ENCODE measurements at places on chromosomes 6 and 20.

DNA sequence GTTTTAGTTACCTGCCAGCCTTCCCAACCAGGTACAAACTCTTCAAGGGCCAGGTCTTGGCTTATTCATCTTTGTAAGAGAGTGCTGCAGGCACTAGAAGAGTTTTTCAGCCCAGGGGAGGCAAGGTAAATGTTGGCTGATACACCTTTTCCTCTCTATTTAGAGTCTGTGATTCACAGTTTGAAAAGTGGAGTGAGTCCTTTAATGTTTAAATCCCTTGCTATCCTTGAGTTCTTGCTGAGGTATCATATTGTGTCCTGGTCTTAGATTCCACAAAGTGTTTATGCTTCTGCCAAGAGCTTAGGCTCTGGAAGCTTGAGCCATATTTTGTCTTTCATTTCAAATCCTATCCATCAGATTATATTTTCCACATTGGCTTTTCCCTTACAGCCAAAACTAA, 52.8 kb upstream of the CITED2 start:
- DNase-seq: no peak

GRCh38 chr6:129510950-129511349, 199.0 kb downstream of the ARHGAP18 start:
- no peak for DNase-seq

- DNase-seq: no peak
Observed at GRCh38 chr6:27414996-27415395, 26.4 kb downstream of the ZNF391 start.

- DNase-seq: peak; percentile 15
Observed at GRCh38 chr6:97215157-97215769, 67.8 kb downstream of the MMS22L start.

GRCh38 chr20:49318091-49318429, 40.2 kb upstream of the ZNFX1 start:
- DNase-seq: no peak

DNA sequence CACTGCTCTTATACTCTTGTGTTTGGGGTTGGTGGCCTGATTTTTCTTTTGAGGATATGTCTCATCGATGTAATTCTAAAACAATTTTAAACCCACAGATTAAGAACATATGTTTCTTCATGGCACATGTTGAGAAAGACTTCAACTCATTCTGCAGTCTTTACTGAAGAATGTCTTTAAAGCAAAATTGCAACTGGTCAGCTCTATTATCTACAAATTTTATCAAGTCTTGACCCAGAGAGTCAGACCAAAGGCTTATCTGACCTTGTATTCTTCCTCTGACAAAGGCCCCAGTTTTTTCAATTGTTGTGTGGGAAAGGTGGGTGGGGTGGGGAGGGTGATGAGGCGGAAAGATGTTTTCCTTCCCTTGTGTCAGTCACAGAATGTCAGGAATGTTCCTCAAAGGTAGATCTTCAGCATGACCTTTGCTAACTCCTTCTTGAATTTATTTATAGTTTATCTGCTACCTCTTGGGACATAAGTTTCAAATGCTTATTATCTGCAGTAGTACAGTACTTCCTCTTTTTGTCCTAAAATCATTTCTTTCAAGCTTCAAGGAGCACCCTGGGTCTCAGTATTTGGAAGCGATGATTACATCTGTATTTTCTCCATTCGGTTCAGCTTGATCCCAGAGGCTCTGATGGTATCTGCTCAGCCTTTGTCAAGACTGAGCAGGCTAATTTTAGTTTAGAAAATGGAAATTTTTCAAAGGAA, 63.2 kb upstream of the TIAM2 start:
- DNase-seq: no peak

GRCh38 chr20:22260506-22260905, 323.9 kb downstream of the FOXA2 start:
- DNase-seq: no peak

GRCh38 chr6:159108426-159108985, 60.7 kb upstream of the FNDC1 start:
- DNase-seq: no peak

GRCh38 chr6:70398783-70399728, 14.3 kb upstream of the FAM135A start:
- no peak for DNase-seq

- no peak for DNase-seq
Observed at GRCh38 chr6:149079456-149079855, 238.1 kb upstream of the TAB2 start.

DNA sequence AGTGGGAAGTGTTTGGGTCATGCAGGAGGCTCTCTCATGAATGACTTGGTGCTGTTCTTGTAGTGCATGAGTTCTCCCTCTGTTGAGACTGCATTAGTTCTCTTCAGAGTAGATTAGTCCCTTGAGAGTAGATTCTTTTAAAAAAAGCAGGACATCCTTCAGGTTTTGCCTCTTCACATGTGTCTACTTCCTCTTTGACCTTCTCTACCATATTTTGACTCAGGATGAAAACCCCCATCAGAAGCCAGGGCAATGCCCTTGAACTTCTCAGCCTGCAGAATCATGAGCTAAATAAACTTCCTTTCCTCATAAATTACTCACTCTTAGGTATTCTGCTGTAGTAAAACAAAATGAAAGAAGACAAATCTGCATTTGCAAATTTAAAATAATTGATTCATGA, 170.3 kb downstream of the CD109 start:
- peak; percentile 11 for DNase-seq

DNA sequence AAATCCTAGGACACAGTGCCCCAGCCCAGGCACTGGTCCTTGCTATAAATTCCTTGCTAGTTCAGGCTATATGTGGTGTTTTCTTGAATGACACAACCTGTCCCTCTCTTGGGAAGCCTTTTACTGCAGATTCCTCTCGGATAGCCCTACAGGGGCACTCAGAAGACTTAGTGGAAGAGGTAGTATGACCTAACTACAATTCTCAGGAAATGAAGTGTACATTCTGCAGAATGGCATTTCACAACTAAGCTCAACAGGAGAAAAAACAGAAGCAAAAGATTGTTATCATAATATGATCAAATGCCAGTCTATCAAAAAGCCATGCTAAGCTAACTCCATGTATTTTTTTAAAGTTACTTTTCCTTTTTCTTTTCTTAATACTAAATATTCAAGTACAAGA, 66.3 kb upstream of the FBXL4 start:
- no peak for DNase-seq

GRCh38 chr6:155432293-155432692, 23.3 kb downstream of the NOX3 start:
- DNase-seq: no peak

- DNase-seq: no peak
Observed at GRCh38 chr6:141922898-141923297, 209.8 kb upstream of the GJE1 start.

DNA sequence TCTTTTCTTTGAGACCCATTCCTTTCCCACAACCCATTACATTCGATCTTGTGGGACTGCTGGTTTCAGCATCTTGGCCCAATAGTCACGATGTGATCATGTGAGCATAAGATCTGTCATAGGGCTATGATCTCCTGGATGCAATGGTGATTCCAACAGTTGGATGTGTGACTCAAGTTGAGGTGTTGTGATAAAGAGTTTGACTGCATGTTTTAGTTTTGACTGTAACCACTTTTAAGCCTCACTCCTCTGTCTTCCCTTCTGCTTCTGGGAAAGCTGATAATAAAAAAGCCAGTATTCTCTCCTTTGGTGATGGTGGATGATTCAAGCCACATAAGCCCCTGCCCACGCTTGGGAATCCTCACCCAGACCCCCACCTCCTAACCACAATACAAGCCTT, 117.0 kb upstream of the ASCC3 start:
- DNase-seq: no peak

DNA sequence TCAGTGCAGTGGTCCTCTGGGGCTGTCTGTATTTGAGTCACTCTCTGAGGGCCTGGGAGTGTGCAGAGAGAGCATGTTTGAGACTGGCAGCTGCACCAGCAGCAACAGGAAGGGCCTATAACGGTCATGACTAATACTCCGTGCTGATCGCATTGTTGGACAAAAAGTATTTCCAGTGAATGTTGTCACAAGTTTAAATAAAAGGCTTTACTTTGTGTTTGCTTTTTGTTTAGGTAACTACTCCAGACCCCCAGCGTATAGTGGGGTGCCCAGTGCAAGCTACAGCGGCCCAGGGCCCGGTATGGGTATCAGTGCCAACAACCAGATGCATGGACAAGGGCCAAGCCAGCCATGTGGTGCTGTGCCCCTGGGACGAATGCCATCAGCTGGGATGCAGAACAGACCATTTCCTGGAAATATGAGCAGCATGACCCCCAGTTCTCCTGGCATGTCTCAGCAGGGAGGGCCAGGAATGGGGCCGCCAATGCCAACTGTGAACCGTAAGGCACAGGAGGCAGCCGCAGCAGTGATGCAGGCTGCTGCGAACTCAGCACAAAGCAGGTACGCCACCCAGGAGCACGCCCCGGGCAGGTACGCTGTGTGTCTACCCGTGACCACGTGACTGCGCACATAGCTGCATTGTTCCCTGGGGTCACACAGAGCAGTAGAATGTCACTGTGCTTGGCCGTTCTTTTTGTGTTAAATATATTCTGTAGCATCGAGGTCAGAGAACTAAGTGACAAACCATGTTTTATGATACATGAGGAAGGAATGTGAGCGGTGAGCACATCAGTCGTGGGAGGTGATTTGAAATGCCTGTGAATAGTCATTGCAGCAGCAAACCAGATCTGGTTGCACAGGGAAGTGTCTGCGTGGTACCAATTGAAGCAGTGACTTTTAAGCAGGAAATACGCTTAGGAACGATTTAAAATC, 174.7 kb downstream of the TMEM242 start:
- no peak for DNase-seq

- DNase-seq: no peak
Observed at GRCh38 chr6:45609141-45609638, 231.5 kb upstream of the SUPT3H start.

DNA sequence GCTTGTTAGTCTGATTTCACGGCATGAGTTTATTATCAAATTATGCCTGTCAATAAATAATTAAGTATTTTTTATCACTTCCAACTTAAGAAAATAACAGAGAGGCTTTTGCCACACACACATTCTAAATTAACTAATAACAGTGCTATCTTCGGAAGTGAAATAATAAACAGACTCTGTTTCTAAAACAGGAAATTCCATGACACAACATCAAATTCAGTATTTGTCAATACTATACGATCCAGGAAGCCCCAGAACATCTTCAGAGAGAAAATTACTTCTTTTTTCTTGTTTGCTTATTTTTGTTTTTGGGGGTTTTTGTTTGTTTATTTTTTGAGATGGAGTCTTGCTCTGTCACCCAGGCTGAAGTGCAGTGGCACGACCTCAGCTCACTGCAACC, 150.7 kb upstream of the PRDM1 start:
- DNase-seq: no peak

GRCh38 chr6:113432521-113433334, 424.4 kb upstream of the MARCKS start:
- DNase-seq: no peak

DNA sequence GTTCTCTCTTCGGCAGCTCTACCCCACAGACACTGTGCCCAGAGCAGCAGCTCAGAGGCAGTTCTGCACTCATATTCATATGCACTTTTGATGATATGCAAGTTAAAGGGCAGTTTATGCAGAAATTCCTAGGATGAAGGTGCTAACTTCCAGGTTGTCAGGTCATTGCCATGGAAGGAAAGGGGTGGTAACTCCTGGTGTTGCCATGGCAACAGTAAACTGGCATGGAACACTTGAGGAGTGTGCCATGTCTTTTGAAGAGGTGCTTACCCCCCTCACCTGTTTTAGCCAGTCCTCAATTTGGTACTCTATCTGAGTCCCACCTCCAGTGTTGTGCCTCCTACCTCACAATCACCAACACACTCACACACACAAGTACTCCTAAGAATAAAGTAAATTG, 539.4 kb upstream of the BTBD3 start:
- DNase-seq: no peak

DNA sequence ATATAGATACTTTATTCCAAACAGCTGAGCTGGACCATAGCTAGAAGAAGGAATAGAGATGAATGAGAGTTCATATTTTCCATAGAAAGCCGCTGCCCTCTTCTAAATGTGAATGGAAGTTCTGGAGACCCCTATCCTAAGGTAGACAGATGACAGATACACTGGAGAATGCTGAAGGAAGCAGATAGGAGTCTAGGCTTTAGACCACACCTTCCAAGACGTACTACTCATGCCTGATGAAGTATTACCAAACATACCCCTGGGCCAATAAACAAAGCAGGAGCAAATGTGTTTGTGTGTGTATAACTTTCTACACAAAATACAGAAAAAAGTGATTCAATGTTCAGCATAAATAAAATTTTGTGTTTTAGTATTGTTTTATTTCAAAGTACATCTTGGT, 9.1 kb upstream of the SLC17A2 start:
- no peak for DNase-seq

DNA sequence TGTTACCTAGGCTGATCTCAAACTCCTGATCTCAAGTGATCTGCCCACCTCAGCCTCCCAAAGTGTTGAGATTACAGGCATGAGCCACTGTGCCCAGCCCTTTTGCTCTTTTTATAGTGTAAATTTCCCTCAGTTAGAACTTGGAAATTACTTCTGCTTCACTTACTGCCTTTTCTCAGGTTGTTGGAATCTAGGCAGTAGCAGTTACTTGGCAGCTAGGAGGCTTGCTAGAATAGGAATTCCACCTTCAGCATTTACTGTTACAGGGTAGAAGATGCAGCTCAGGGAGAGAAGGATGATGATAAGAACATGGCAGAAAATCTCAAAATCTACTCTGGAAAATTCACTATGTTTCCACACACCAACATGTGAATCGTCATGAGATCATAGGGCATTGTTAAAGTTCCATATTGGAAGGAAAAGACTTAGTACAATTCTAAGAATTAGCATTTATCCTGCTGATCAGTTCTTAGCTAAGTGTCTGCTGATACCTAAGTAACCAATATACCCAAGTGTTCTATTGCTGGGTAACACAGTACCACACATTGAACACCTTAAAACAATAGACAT, 182.2 kb downstream of the SLC16A10 start:
- no peak for DNase-seq

DNA sequence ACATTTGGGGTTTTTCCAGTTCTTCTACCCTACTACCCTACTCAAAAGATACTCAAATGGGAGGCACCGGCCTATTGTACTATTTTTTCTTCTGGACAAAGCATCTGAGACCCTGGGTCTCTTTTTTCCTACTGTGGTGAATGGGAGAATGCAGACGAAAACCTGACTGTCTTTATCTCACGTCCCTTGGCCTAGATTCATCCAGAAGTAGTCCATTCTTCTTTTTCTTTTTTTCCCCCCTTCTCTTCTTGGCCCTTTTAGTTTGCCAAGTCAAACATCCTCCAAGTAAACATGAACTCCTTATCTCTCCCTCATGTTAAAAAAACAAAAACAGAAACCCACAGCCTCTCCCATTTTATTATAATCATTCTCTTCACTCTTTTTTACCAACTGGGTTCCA, 8.7 kb upstream of the ILRUN start:
- DNase-seq: no peak
